Non-pigmented ciliary epithelial cell (primary cell): ENCODE measurements at places on chromosomes 2 and 18.
A peak's percentile ranks its signal among the peaks of the same experiment; 100 is the strongest.

- no peak for DNase-seq
These were observed 313.5 kb downstream of the RPRM start for GRCh38 chr2:153165021-153165420.

- no peak for DNase-seq
These were observed 228.3 kb downstream of the SRBD1 start for GRCh38 chr2:45382744-45383143.

GRCh38 chr18:48975817-48976649 lies 25.3 kb upstream of the SMAD7 start:
- no peak for DNase-seq

DNA sequence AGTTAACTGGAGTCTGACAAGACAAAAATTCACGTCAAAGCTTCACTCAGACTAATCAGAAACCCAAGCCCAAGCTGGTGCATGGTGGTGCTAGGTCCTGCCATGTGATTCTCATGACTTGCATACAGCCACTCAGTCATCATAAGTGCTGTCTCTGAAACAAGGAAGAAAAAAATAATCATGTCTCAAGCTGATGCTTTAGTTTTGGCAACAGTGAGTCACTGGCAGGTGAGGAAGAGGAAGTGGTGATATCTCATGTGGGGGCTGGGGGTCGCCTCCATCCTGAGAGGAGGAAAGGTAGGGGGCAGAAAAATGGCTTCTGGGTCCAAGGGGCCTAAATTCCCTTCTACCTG lies 136.3 kb downstream of the TMEM163 start:
- no peak for DNase-seq

DNA sequence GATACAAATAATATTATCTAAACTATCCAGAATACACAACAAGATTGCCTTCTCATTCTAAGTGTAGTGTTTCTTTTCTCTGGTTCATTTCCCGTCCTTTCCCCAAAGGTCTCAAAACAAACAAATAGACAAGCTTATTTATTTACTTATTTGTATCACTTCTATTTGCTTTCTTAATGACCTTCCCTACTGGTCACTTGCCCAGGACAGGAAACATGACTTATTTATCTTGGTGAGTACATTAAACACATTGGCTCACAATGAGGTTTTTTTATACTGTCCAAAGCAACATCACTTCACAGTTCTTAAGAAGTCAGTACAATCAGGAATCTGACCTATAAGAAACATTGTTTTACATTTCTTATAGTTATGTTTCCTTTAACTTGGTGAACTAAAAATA lies 123.3 kb upstream of the KYNU start:
- no peak for DNase-seq

GRCh38 chr2:203327582-203327900 lies 653 bp upstream of the ABI2 start:
- DNase-seq: no peak

DNA sequence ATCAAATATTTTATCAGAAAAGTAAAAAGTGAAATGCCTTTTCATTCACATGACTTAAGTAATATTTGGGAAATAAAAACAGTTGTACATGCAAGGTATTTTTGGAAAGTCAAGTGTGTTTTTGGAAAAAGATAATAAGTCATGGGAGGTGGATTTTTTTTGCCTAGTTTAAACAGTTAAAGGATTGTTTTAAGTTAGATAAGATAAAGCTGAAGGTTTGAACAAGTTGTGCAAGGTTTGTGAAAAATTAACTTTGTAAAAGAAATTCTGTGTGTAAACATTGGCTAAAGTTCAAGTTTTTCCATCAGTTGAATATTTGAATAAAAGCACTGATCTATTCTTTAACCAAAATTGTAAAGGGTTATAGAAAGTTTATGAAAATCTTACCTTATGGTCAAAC lies 207.9 kb upstream of the RGPD4 start:
- DNase-seq: no peak

GRCh38 chr2:56449002-56449431 lies 265.2 kb downstream of the CCDC85A start:
- DNase-seq: no peak

- DNase-seq: no peak
These were observed 43.1 kb upstream of the ASAP2 start for GRCh38 chr2:9163306-9164111.

DNA sequence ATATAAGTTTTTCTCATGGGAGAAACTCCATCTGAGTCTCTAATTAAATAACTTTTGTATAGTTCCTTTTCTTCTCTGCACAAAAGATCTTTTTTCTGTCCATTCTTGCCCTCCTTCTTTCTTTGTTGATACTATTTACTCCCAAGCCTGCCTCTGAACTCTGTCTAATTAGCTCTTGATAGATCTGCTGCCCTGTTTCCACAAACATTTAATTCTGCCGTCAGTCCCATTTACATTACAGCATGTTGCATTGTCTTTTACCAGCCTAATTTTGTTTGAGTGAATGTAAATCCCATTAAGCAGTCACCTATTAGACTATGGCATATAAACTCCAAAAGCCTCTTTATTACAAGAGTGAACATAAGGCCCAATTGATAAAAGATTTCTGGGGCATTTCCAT lies 254.4 kb downstream of the ERBB4 start:
- no peak for DNase-seq

DNA sequence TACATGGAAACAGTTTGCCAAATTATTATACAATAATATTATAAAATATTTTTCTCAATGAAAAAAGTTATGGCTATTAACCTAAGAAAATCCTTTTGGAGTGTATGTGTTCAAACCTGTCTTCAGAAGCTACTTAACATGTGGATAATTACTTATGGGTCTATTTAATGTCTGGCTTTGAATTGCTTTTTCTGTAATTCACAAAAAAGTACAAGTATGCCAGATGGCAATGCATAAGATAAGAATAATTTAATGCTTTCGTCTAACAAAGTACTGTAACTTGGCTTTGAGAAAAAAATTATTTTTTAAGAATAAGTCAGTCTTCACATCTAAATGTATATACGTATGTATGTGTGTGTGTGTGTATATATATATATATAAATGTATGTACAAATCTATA lies 1073.0 kb downstream of the TDRD15 start:
- DNase-seq: no peak

DNA sequence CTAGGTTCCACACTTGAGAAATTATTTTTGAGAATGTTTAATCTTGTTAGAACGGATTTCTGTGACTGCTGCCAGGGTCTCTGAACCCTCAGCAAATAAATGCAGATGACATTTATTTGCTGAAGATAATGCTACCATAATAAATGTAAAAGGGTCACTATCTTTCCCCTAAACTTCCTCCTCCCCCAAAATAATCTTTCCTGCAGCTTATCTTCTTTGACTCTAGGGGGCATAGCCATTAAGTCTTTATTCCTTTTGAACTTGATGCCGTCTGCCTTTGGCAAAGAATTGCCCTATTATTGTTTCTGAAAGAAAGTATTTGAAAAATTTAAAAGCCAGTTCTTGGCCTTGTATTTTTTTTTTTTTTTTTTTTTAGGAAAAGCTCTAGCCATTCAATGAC lies 63.6 kb upstream of the ACSL3 start:
- no peak for DNase-seq

DNA sequence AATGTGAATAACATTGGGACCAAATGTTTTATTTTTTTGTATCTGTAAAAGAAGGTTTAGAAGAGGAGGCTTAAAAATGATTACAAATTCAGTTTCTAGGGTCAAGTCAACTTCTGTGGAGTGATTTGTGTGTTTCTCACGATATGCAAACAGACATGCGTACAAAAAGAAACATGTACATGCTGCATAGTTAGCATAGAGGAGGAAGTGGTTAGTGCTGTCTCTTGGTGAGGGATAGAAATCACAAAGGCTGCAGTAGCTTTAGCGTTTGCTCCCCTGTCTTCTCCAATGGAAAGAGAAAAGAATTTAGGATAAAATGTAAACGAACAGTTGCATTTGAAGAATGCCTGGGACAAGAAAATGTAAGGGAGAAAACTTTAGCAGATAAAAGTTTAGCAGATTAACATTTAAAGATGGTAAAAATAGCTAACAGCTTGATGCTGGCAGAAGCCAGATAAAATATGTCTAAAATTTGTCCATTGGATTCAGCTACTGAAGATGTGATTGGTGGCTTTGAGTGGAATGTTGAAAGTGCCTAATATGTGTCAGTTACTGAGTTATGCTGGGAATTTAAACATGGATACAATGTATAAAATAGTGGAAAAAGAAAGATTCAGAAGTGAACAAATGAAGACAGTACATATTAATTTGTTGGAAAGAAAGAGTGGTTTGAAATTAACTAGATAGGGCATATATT lies 44.9 kb downstream of the MALT1 start:
- no peak for DNase-seq

DNA sequence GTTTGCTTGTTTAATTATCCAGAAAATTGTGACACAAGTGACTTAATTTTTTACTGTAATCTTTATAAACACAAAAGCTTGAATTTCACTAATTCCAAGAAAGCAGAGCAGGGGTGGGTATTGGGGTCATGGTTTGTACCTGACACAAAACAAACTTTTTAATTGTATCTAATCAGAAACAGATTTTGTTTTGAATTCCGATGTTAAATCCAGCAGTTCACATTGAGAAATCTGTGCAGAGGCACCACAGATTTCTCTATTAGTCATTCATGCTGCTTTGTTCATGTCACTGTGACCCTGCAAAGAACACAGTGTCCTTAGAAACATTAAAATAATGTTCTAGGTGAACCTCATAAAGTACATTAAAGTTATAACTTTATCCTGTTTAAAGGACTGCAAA lies 443.4 kb downstream of the NYAP2 start:
- DNase-seq: peak; percentile 27

- no peak for DNase-seq
These were observed 47.0 kb downstream of the CAB39 start for GRCh38 chr2:230759481-230760167.

DNA sequence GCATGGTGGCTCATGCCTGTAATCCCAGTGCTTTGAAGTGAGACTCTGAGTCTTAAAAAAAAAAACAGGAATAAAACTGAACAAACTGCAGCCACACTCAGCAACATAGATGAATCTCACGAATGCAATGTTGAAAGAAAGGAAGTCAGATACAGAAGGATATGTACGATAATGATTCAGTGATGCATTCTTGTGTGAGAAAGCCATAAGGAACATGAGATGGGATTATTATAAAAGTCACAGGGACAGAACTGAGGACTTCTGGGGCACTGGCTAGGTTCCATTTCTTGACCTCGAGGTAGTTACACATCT lies 56.9 kb upstream of the SMAD2 start:
- DNase-seq: no peak

GRCh38 chr2:231469583-231469950 lies 5.3 kb upstream of the NCL start:
- no peak for DNase-seq

DNA sequence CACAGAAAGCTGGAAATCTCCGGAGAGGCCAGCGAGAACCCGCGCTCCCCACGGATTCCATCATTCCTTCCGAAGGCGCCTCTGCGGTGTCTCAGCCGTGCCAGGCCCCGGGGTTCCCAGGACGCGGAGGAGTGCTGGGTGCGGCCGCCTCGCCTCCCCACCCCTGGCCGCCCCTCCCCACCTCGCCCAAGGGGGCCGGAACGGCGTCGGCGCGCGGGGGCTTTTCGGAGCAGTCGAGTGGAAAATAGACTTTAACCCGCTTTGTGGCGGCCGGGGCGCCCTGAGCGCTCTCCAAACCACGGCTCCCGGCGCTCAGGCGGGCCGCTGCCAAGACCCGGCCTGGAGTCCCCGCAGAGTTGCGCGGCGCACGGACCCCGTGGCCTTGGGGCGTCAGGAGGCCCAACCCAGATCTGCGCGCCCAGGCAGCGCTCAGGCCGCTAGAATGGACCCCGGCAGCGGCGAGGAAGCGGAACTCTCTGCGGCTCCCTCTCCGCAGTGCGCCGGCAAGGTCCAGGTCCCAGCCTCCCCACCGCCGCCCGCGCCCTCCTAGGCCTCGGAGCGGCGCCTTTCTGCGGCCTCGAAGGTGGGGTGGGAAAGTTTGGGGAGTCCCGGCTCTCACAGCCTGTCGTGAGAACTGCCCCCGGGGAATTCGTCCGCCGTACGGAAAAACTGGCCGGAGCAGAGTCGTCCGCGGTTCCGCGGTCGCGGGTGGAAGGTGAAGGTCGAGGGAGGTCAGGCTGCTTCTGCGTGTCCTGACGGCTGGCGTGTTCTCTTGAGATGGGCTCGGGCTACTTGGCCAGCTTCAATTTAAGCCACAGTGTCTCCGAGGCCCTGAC lies 1.2 kb upstream of the EMX1 start:
- no peak for DNase-seq

GRCh38 chr2:3197308-3197707 lies 180.3 kb downstream of the EIPR1 start:
- DNase-seq: no peak

DNA sequence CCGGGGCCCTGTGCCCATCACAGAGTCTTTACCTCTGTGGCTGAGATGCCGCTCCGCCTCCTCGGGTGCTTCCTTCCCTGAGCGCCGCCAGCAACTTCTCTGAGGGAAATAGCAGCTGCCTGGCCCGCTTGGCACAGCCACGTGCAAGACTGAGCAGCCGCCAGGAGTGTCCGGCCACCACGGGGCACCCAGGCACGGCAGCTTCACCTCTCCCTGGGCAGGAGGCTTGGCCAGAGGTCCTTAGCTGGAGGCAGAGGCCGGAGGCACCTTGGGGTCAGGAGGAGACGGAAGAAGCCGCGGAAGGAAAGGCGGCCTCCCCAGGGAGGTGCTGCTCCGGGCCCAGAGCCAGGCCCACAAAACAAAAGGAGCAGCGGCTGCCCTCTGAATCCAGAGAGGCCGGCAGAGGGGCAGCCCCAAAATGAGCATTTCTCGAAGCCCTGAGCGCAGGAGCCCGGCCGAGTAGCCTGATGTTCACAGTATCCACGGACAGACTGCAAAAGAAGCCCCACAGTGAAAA lies 6.0 kb upstream of the LIMS2 start:
- DNase-seq: no peak

GRCh38 chr18:2874765-2875164 lies 28.0 kb downstream of the EMILIN2 start:
- no peak for DNase-seq

- no peak for DNase-seq
These were observed 129.3 kb upstream of the UNC80 start for GRCh38 chr2:209642146-209642820.

GRCh38 chr18:8706791-8707555 lies 1.6 kb downstream of the MTCL1 start:
- no peak for DNase-seq

DNA sequence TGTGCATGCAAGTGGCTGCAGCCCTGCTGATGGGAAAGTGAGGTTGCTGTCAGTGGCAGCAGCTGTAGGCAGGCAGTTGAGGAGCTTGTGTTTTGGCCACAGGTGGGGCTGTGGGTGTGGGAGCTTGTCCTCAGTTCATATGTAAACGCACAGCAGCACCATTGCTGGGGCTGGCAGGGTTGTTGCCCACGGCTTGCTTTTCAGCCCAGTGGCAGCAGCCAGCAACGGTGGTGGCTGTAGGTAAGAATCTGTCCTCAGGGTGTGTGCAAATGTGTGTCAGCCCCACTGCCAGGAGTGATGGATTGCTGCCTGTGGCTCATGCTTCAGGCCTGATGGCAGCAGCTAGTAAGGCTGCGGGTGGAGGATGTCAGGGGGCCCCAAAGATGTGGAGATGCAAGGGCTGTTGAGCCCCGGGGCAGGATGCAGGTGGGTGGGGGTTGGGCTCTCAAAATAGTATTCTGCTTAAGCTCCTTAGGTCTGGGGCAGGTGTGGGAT lies 141.3 kb upstream of the THUMPD2 start:
- DNase-seq: no peak
